ENCODE measurements at places on chromosomes 3 and 15.

- no peaks in the 10 kb centered on the region for H3K36me3 ChIP-seq
- no peaks in the 10 kb centered on the region for H3K4me1 ChIP-seq
- peaks cover 26% of the 10 kb centered on the region for H3K27me3 ChIP-seq
- H3K27ac ChIP-seq: no peak overlapping the region
- no peak overlapping the region for H3K4me3 ChIP-seq
Observed at GRCh38 chr15:57545995-57546394, 45.7 kb upstream of the MYZAP start.

DNA sequence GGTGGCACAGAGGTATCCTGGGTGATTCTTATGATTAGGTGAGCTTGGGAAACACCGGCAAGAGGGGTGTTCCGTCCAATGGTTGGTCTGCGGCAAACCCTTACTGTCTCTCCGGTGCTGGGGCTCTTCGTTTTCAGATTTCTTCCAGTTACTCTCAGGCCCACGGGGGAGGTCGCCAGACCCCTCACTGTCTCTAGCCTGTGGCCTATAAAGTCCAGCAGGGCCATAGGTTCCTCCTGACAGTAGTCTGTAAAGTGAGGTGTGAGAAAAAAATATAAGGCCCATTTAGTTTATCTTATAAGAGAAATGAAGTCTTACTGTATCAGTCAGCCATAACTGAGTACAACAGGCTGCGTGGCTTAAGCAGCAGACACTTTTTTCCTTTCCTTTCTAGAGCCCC is 1.4 kb downstream of the ESYT3 start:
- H3K27ac ChIP-seq: no peak overlapping the region
- DNase-seq: no peak
- peaks cover 87% of the 10 kb centered on the region for H3K27me3 ChIP-seq
- no peaks in the 10 kb centered on the region for H3K36me3 ChIP-seq
- H3K4me3 ChIP-seq: peak overlapping the region; percentile 54

- H3K27ac ChIP-seq: no peak overlapping the region
- H3K4me1 ChIP-seq: no peaks in the 10 kb centered on the region
- no peaks in the 10 kb centered on the region for H3K27me3 ChIP-seq
- no peaks in the 10 kb centered on the region for H3K36me3 ChIP-seq
- H3K4me3 ChIP-seq: no peak overlapping the region
- no peak for DNase-seq
Observed at GRCh38 chr3:171522651-171523050, 62.4 kb upstream of the TNIK start.

GRCh38 chr3:65436580-65436979 is 602.1 kb downstream of the MAGI1 start:
- no peaks in the 10 kb centered on the region for H3K36me3 ChIP-seq
- no peaks in the 10 kb centered on the region for H3K4me1 ChIP-seq
- H3K4me3 ChIP-seq: no peak overlapping the region
- DNase-seq: no peak
- H3K27ac ChIP-seq: no peak overlapping the region

DNA sequence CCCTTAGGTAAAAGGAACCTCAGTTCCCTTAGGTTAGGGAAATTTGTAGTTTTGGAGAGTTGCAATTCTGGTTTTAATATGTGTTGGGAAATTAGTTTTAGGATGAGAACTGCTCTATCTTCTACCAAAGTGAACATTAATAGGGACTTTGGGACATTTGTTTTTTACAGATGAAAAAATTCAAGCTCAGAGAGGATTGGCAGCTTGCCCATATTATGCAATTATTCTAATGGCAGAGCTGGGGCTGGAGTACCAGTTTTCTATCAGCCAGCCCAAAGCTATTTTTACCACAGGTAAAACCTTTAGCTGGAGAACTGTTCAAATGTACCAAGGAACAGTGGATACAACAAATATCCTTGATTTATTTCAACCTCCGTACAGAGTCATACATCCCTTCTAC is 127.0 kb downstream of the CPNE4 start:
- no peaks in the 10 kb centered on the region for H3K4me1 ChIP-seq
- H3K4me3 ChIP-seq: no peak overlapping the region
- H3K27ac ChIP-seq: no peak overlapping the region
- H3K27me3 ChIP-seq: no peaks in the 10 kb centered on the region
- no peaks in the 10 kb centered on the region for H3K36me3 ChIP-seq

DNA sequence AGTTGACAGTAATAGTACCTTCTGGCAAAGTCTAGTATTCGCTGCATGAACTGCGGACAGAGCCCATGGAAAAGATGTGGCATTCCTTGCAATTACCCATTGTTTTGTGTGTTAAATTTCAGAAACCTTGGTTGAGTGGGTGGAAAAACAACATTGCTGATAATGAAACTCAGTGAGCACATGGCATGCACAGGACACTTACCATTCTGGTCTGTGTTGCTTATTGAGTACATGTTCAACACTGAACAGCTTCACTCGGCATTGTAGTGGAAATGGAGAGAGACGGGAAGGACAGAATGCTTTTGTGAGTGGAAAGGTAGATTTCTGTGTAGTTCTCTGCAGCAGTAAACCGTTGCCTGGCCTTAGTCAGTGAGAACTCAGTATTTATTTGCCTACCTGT is 165.3 kb downstream of the FNDC3B start:
- no peaks in the 10 kb centered on the region for H3K27me3 ChIP-seq
- no peaks in the 10 kb centered on the region for H3K4me1 ChIP-seq
- H3K4me3 ChIP-seq: no peak overlapping the region
- no peak overlapping the region for H3K27ac ChIP-seq
- peaks cover 2% of the 10 kb centered on the region for H3K36me3 ChIP-seq

- no peaks in the 10 kb centered on the region for H3K27me3 ChIP-seq
- H3K4me1 ChIP-seq: no peaks in the 10 kb centered on the region
- no peaks in the 10 kb centered on the region for H3K36me3 ChIP-seq
- DNase-seq: peak; percentile 48
- no peak overlapping the region for H3K27ac ChIP-seq
Observed at GRCh38 chr15:35078221-35078915, 6.7 kb downstream of the NANOGP8 start.

DNA sequence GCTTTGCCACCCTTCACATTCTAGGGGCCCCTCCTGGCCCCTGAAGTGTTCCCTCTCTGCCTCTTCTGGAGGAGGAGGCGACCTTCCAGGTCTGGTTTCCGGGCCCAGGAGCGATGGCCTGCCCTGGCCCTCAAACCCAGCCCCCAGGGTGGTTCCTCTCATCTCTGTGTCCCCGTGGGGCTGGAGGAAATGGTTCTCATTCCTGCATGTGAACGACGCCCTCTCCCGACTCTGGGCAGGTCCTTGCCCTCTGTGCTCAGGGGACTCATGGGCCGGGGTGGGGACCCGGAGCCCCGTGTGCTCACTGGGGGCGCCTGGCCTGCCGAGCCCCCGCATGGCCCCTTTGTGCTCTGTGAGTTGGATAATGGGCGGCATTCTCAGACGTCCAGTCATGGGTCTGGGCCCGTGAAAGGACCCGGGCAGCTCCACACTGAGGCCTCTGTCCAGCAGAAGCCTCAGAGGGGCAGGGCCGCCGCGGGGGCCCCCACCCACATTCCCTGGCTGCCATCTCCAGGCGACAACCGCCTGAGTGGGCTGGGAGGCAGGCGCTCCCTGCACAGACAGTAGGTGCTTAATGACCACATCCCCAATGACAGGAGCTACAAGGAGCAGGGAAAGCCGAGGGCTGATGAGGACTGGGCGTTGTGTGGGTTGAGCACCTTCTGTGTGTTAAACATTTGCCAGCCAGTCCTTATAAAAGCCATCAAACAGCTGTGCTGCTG is 5.5 kb upstream of the PLXND1 start:
- peaks cover 9% of the 10 kb centered on the region for H3K4me1 ChIP-seq
- no peak overlapping the region for H3K4me3 ChIP-seq
- no peaks in the 10 kb centered on the region for H3K36me3 ChIP-seq
- H3K27me3 ChIP-seq: peaks cover 63% of the 10 kb centered on the region
- H3K27ac ChIP-seq: no peak overlapping the region
- no peak for DNase-seq

DNA sequence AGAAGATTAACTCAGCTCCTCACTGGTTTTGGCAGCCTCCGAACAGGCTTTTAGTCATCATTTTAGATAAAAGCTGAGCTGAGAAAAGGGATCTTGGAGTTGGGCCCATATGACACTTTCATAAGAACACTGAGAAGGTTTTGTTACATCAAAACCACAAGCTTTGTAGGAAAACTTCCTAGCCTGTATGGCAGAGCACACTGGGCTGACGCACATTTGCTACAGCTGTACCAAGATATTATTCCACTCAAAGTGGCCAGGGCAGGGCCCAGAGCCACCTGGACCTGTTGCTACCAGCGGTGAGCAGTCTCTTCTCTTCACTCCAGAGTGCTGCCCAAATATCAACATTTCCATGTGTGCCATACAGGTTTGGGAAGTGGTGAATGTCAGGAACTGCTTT is 160.5 kb upstream of the CCDC54 start:
- H3K27me3 ChIP-seq: no peaks in the 10 kb centered on the region
- H3K27ac ChIP-seq: no peak overlapping the region
- H3K36me3 ChIP-seq: no peaks in the 10 kb centered on the region
- no peak overlapping the region for H3K4me3 ChIP-seq
- peaks cover 3% of the 10 kb centered on the region for H3K4me1 ChIP-seq

DNA sequence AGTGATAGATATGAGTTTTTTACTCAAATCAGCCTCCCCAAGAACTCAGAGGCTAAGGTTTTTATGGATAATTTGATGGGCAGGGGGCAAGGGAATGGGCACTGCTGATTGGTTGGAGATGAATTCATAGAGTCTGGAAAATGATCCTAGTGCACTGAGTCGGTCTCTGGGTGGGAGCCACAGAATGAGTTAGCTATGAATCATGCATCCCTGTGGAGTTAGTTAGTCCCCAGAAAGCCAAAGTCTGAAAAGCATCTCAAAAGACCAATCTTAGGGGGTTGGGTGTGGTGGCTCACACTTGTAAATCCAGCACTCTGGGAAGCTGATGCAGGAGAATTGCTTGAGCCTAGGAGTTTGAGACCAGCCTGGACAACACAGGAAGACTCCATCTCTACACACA is 516.1 kb downstream of the AGBL1 start:
- H3K27me3 ChIP-seq: no peaks in the 10 kb centered on the region
- H3K36me3 ChIP-seq: no peaks in the 10 kb centered on the region
- H3K27ac ChIP-seq: no peak overlapping the region
- H3K4me3 ChIP-seq: no peak overlapping the region

GRCh38 chr3:53658613-53659193 is 164.3 kb downstream of the CACNA1D start:
- peaks cover 21% of the 10 kb centered on the region for H3K27me3 ChIP-seq
- H3K36me3 ChIP-seq: no peaks in the 10 kb centered on the region
- DNase-seq: no peak
- H3K27ac ChIP-seq: no peak overlapping the region

DNA sequence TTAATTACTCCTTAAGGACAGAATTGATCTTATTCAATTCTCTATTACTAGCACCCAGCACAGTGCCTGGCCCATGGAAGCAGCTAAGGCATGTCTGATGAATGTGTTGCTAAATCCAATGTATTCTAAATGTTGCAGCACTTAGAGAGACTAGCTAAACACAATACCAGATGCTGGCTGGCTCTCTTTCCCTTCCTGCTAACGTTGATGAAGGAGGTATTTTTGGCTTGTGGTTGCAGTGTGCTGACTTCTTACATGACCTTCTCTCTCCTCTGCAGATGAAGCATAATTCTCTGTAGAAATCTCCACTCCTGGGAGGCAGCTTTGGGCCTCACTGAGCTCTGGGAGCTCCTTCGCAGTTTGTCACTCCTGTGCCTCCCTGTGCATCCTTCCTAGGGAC is 183.6 kb downstream of the PEX5L start:
- no peak for DNase-seq
- no peak overlapping the region for H3K4me3 ChIP-seq
- peaks cover 8% of the 10 kb centered on the region for H3K27me3 ChIP-seq

DNA sequence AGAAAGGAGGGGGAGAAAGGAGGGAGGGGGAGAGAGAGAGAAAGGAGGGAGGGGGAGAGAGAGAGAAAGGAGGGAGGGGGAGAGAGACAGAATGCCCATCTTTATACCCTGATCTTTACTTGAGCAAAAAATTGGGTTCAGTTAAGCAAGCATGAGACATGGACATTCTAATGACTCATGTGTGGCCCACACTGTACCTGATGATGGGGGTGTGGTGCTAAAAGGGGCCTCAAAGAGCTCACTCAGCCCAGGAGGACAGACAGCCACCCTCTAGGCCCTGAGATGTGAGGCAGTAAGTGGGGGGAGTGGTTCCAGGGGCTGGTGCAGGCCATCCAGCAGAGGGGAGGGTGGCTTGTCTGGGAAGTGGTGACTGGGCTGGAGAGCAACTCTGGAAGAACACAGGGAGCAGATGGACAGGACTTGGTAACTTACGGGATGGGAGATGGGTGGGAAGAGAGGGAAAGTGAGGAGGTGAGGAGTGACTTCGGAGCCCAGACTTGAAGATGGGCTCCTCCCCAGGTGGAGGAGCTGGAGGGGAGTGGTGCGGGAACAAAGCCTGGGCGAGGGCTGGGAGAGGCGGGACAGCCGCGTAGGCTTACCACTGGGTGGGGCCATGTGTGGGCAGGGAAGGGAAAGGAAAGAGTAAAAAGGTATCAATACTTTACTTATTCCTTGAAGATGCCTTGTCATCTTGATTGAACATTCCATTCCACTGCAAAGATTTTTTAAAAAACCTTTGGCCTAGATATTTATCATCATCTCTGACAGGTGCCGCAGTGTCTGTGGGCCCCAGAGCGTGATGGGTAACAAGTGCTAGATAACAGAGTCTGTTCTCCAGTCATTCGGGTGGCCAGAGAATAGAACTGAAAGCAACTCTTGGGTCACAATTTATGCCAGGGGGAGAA is 32.3 kb downstream of the TSPAN3 start:
- peak overlapping the region; percentile 74 for H3K27ac ChIP-seq
- H3K4me3 ChIP-seq: no peak overlapping the region
- peak; percentile 17 for DNase-seq
- peaks cover 10% of the 10 kb centered on the region for H3K27me3 ChIP-seq
- peaks cover 79% of the 10 kb centered on the region for H3K36me3 ChIP-seq
- peaks cover 3% of the 10 kb centered on the region for H3K4me1 ChIP-seq

- no peaks in the 10 kb centered on the region for H3K4me1 ChIP-seq
- no peaks in the 10 kb centered on the region for H3K27me3 ChIP-seq
- H3K27ac ChIP-seq: no peak overlapping the region
- DNase-seq: no peak
- H3K36me3 ChIP-seq: no peaks in the 10 kb centered on the region
Observed at GRCh38 chr3:55163421-55163820, 235.6 kb upstream of the LRTM1 start.

GRCh38 chr15:25796395-25796794 is 66.7 kb downstream of the ATP10A start:
- H3K36me3 ChIP-seq: peaks cover 12% of the 10 kb centered on the region
- no peak for DNase-seq
- H3K27me3 ChIP-seq: no peaks in the 10 kb centered on the region
- no peak overlapping the region for H3K4me3 ChIP-seq
- H3K27ac ChIP-seq: no peak overlapping the region

DNA sequence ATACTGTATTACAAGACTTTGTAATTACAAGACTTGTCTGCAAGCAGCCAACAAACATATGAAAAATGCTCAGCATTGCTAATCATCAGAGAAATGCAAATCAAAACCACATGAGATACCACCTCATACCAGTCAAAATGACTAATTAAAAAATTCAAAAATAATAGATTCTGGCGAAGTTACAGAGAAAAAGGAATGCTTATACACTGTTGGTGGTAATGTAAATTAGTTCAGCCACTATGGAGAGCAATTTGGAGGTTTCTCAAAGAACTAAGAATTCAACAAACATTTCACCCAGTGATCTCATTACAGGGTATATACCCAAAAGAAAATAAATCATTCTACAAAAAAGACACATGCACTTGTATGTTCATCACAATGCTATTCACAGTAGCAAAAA is 617.5 kb upstream of the CCDC54 start:
- no peaks in the 10 kb centered on the region for H3K27me3 ChIP-seq
- no peaks in the 10 kb centered on the region for H3K36me3 ChIP-seq
- no peak for DNase-seq
- H3K4me3 ChIP-seq: no peak overlapping the region
- H3K27ac ChIP-seq: no peak overlapping the region

GRCh38 chr15:50134524-50135024 is 15.5 kb upstream of the ATP8B4 start:
- H3K36me3 ChIP-seq: no peaks in the 10 kb centered on the region
- H3K4me3 ChIP-seq: no peak overlapping the region
- no peak overlapping the region for H3K27ac ChIP-seq
- H3K27me3 ChIP-seq: no peaks in the 10 kb centered on the region
- no peak for DNase-seq
